ENCODE measurements at places on chromosomes 6 and 20. TPM values are rescaled to one million over a fixed set of nuclear protein-coding genes. Genes with fewer than 3 reads are reported as not detected.
A peak's percentile ranks its signal among the peaks of the same experiment; 100 is the strongest.

DNA sequence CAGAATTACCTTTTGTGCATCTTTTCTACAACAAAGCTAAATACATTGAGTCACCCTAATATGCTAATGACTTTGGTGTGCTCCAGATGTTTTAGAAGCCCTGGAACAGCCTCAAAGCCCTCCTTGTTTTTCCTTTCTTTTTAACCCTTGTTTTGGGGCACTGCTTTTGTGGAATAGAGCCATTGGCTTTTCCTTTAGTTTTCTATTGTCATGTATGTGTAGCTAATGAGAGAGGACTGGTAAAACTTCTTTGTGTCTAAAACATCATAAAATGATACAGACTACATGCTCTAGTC is 158.8 kb downstream of the JARID2 start:
- no peak for DNase-seq
- H3K4me3 ChIP-seq, result peak overlapping the region; percentile 61
- H3K27me3 ChIP-seq, result no peaks in the 10 kb centered on the region
- H3K36me3 ChIP-seq, result no peaks in the 10 kb centered on the region
- H3K27ac ChIP-seq, result no peak overlapping the region

DNA sequence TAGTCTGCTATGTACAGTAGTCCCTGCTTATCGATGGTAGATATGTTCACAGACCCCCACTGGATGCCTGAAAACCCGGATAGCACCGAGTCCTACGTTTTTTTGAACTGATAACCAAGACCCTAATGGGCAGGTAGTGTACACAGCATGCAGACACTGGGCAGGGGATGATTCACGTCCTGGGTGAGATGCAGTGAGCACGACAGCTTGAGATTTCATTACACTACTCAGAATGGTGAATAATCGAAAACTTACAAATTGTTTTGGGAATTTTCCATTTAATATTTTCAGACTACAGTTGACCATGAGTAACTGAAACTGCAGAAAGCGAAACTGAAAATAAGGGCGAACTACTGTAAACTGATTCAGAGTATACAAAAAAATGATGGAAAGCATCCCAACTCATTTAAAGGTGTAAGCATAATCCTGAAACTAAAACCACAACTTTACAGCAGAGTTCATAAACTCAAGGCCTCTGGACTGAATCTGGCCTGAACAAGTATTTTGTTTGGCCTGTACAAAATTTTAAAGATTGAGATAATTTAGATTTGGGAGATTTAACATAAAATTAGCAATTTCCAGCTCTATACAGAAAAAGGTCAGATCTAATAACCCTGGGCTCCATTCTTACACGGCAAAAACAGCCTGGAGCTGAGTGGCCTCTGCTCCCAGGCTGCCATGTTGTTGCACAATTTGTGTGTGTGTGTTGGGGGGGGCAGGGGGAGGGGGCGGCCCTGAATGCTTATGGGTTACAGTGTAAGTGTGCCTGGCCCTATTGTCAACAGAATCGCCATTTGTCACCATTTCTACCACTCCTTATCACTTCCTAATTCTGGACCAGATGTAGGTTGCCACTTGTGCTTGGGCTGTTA is 34.9 kb downstream of the RNF24 start:
- DNase-seq, result no peak
- H3K36me3 ChIP-seq, result no peaks in the 10 kb centered on the region
- peaks cover 16% of the 10 kb centered on the region for H3K4me1 ChIP-seq
- no peaks in the 10 kb centered on the region for H3K27me3 ChIP-seq
- H3K4me3 ChIP-seq, result no peak overlapping the region

DNA sequence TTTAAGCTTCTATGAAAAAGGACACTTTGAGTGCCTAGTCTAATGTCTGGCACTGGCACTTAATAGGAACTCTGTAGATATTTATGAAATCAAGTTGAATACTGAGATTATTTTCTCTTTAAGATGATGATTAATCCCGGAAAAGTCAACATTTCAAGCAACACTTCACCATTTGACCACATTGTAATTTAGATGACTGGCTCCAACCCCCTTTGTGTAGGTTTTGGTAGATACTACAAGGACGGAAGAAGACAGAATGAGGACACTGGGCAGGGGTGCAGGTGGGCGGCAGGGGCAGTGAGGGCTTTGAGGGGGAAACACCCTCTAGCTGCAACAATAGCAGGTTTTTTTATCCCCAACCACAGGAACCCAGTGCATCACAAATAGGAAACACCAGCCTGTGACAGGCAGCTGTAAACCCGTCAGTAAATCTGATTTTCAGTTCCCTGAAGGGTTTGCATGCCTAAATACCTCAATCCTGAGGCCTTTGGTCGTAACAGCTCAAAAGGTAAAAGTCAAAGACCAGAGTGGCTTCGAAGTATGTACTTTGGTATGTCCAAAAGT is 4.6 kb downstream of the DTNBP1 start:
- peak overlapping the region; percentile 18 for H3K4me3 ChIP-seq
- no peak for DNase-seq
- H3K4me1 ChIP-seq, result peaks cover 7% of the 10 kb centered on the region
- no peak overlapping the region for H3K27ac ChIP-seq
- H3K36me3 ChIP-seq, result no peaks in the 10 kb centered on the region

DNA sequence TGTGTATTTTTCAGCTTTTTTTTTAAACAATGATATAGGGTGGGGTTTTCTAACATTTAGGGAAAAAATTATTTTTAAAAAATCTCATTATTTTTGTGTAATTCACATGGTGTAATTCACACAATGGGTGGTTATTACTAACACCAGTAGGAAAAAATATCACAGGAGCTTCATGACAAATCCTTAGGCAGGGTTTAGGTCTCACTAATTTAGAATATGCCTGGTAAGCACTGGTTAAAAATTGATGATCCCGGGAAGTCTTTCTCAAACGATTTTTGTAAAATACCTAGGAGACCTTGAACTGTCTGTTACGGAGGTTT is 29.5 kb upstream of the ZNF217 start:
- peak overlapping the region; percentile 97 for H3K27ac ChIP-seq
- H3K36me3 ChIP-seq, result no peaks in the 10 kb centered on the region
- H3K27me3 ChIP-seq, result no peaks in the 10 kb centered on the region
- H3K4me1 ChIP-seq, result peaks cover 33% of the 10 kb centered on the region

DNA sequence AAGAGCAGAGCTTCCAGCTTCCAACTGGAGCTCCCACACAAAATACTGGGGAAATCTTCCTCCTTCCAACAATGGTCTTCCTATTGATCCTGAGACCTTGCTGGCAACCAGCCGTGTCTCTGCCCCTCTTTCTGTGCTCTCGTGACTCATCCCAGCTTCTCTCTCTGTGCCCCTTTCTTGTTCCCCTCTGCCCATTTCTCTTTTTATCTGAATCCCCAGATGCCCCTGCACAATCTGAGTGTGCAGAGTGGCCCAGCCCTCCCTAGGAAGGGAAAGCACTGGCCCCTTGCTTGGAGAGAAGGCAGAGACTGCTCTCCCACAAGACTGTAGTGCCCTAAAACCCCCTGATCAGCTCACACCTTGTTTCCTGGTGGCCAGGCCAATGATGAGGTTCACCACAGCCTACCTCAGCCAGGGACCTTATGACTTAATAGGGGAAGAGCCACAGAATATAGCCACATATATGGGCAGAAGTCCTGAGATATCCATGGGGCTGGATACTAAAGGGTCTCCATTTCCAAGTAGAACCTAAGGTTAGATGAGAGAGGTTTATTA is 23.1 kb upstream of the MAS1L start:
- peaks cover 5% of the 10 kb centered on the region for H3K27me3 ChIP-seq
- H3K4me3 ChIP-seq, result peak overlapping the region; percentile 13
- H3K36me3 ChIP-seq, result no peaks in the 10 kb centered on the region
- DNase-seq, result no peak
- no peak overlapping the region for H3K27ac ChIP-seq

DNA sequence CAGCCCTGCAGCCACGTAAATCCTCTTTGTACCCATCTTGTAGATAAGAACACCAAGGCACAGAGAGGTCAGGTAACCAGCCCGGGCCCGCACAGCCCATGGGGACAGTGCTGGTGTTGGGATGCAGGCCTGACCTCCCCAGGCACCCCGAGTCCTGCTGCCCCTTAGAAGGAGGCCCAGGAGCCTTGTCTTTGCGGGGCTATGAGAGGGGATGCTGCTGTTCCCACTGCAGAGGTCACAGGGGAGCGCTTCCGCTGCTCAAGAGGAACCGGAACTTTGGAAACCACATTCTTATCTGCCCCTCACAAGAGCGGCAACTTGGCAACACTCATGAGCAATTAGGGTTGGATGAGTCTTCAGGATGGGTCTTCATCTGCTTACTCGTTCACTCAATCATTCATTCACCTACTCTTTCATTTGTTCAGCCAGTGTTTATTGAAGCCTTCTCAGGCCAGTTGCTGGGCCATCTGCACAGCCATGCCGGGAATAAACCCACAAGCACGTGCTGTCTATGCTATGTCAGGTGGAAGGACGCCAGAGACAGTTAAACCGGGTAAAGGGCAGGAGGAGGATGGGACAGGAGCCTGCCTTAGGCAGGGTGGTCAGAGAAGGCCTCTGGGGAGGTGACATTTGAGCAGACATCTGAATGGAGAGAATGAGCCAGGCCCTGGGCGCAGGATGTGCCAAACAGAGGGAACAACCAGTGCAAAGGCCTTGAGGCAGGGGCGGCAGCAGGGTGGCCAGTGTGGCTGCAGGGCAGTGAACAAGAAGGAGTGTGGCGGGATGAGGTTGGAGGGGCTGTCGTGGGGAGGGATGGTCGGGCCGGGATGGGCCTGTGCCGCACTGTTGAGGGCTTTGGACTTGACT is 60.8 kb downstream of the RBM38 start:
- peaks cover 8% of the 10 kb centered on the region for H3K4me1 ChIP-seq
- no peak overlapping the region for H3K4me3 ChIP-seq
- peak overlapping the region; percentile 2 for H3K27ac ChIP-seq
- H3K27me3 ChIP-seq, result peaks cover 7% of the 10 kb centered on the region
- no peaks in the 10 kb centered on the region for H3K36me3 ChIP-seq

GRCh38 chr6:17881085-17881858 is 106.2 kb downstream of the KIF13A start:
- DNase-seq, result no peak
- no peak overlapping the region for H3K4me3 ChIP-seq
- peaks cover under 1% of the 10 kb centered on the region for H3K36me3 ChIP-seq
- H3K27me3 ChIP-seq, result no peaks in the 10 kb centered on the region

GRCh38 chr20:54479138-54479906 is 3.9 kb downstream of the DOK5 start:
- peaks cover 37% of the 10 kb centered on the region for H3K27me3 ChIP-seq
- no peak overlapping the region for H3K27ac ChIP-seq
- no peaks in the 10 kb centered on the region for H3K36me3 ChIP-seq

DNA sequence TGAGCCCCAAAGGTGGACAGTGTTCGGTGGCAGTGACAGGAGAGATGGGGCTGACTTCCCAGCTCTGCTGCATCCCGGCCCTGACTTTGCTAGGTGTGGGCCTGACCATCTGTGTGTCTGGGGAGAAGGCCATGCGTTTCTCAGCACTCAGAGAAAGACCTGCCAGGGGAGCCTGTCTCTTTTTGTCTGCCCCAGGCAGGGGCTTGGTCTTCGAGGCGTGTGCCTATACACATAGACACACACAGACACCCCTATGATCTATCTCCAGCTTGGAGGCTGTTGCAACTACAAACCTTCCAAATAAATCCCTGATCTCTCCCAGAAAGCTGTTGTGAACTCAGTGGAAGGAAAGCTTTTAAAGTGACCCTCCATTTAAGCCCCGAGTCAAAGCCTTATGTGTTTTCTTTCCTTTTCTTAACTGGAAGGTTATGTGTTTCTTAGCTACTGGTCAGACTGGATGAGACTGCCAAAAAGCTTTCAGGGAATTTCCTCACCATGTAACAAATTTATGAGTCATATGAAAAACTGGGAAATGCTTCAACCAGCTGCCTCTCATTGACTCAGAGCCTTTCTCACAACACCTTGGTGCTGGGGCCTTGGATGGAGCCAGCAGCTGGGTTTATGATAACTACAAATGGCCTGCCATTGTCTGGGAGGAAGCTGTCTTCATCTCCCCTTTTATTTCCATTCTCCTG is 102.6 kb downstream of the CDC5L start:
- H3K27ac ChIP-seq, result no peak overlapping the region
- no peaks in the 10 kb centered on the region for H3K36me3 ChIP-seq
- no peaks in the 10 kb centered on the region for H3K4me1 ChIP-seq
- no peak overlapping the region for H3K4me3 ChIP-seq

GRCh38 chr20:58716476-58717277 is 24.1 kb downstream of the NPEPL1 start:
- H3K27me3 ChIP-seq, result peaks cover 21% of the 10 kb centered on the region
- DNase-seq, result peak; percentile 63
- peaks cover 33% of the 10 kb centered on the region for H3K4me1 ChIP-seq
- H3K36me3 ChIP-seq, result no peaks in the 10 kb centered on the region
- H3K27ac ChIP-seq, result peak overlapping the region; percentile 86
- peak overlapping the region; percentile 76 for H3K4me3 ChIP-seq

DNA sequence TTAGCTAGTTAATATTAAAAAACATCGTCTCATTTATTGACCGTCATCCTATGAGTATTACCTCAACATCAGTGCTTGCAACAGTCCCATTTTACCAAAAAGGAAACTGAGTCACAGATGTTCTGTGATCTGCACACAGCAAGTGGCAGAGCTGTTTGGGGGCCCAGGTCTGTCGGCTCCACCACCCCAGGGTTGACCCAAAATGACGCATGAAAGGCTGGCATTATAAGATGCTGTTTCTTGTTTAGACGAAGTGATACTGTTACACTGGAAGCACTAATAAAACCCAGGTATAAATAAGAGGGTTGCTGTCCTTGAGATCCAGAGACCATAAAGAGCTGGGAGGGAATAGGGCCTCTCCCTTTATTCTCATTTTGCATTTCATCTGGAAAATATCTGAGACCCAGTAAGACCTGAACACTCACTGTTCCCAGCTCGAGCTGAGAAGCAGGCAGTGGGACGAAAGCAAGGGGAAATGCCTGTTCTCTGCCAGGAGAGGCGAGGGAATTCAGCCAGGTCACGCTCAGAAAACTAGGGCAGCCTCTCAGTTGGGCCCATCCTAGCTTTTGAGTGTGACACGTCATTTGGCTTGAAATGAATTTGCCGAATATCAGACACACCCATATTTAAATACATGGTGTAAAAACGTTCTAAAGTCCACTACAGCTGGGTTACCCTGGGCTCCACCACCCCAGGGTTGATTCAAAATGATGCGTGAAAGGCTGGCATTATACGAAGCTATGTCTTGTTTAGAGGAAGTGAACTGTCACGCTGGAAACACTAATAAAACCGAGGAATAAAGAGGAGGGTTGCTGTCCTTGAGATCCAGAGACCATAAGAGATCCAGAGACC is 1.4 kb upstream of the MICAL1 start:
- H3K27ac ChIP-seq, result no peak overlapping the region
- H3K27me3 ChIP-seq, result peaks cover 2% of the 10 kb centered on the region
- no peak for DNase-seq
- H3K4me1 ChIP-seq, result peaks cover 31% of the 10 kb centered on the region

DNA sequence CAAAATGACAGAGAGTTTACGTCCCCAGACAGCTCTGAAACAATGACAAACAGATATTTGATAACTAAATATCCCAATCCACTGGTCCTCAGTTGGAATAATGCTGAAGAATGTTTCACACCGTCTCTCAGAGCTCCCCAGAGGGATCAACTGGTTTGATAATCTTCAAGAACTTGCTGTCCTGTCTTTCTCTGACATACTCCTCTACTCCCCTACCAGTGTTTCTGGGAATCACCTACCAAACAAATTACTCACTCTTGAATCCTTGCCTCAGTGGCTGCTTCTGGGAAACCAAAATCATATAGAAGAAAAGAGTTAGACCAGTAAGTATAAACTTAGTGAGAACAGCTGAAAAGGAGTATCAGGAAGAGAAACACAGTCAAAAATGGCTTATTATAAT is 469.7 kb upstream of the JAG1 start:
- DNase-seq, result no peak
- H3K4me3 ChIP-seq, result no peak overlapping the region
- H3K36me3 ChIP-seq, result no peaks in the 10 kb centered on the region
- no peaks in the 10 kb centered on the region for H3K27me3 ChIP-seq
- H3K4me1 ChIP-seq, result no peaks in the 10 kb centered on the region
- no peak overlapping the region for H3K27ac ChIP-seq

Gene GPR63
- 6.0 TPM for total RNA-seq

Gene SLC44A4
- 0.32 TPM for total RNA-seq

Gene MTHFD1L
- 67.6 TPM for total RNA-seq

Gene MDFI
- total RNA-seq, result 64.2 TPM

Gene PCSK2
- 1.7 TPM for total RNA-seq

Gene UBD
- total RNA-seq, result not detected
